ENCODE measurements at places on chromosomes 7 and 10. TPM values are rescaled to one million over a fixed set of nuclear protein-coding genes. Genes with fewer than 3 reads are reported as not detected.

The TMEM225B gene
- total RNA-seq: 2.6 TPM

GRCh38 chr10:43305876-43306275 is 39.0 kb upstream of the RASGEF1A start:
- H3K27me3 ChIP-seq: peaks cover 2% of the 10 kb centered on the region
- H3K4me1 ChIP-seq: no peaks in the 10 kb centered on the region
- no peak overlapping the region for H3K4me3 ChIP-seq
- DNase-seq: no peak
- H3K27ac ChIP-seq: no peak overlapping the region

- DNase-seq: no peak
- H3K4me1 ChIP-seq: no peaks in the 10 kb centered on the region
- H3K4me3 ChIP-seq: no peak overlapping the region
- no peaks in the 10 kb centered on the region for H3K27me3 ChIP-seq
Observed at GRCh38 chr10:24873281-24873683, 79.1 kb downstream of the PRTFDC1 start.

DNA sequence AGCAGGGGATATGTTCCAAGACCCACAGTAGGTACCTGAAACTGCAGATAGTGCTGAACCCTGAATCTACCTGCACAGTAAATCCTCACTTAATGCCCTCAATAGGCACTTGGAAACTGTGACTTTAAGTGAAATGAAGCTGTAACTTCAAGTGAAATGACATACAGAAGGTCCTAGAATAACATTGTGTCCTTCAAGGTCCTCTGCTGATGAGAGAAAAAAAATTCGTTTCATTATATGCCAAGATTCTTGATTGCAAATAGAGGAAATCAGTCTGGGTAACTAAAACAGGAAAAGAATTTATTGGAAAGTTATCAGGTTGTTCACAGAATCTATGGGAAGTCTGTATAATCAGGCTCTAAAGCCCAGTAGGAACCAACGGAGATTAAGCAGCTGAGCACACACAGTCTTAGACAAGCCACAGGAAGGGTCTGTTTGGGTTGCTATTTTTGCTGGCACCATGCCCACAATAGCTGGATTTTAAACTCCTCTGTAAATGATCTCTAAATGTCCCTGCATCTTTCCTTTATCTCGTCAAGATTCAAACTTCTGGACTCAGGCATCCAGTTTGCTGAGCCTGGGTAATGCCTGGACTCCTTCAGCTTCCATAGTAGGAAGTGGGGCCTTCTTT is 57.5 kb downstream of the EXOC4 start:
- DNase-seq: peak; percentile 20
- H3K4me1 ChIP-seq: no peaks in the 10 kb centered on the region
- H3K27ac ChIP-seq: no peak overlapping the region
- peaks cover 2% of the 10 kb centered on the region for H3K36me3 ChIP-seq

DNA sequence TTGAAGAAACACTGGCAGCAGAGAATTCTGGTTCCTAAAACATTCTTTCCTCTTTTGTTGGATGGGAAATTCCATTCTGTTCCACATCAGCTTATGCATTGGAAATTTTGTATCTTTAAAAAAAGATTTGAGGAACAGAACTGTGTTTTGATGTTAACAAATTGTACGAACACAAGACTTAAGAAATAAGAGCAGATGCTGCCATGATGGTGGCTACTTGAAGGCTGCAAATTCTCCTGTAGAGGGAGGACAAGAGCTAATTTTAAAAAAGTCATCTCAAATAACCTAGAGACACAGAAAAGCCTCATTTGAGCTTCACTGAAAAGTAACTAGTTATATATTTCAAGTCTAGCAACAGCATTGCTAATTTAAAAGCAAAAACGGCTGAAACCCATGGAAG is 29.8 kb downstream of the NDUFB2 start:
- H3K27ac ChIP-seq: no peak overlapping the region
- peaks cover 9% of the 10 kb centered on the region for H3K4me1 ChIP-seq
- H3K4me3 ChIP-seq: no peak overlapping the region
- peak; percentile 52 for DNase-seq
- no peaks in the 10 kb centered on the region for H3K27me3 ChIP-seq
- peaks cover 2% of the 10 kb centered on the region for H3K36me3 ChIP-seq

The AUTS2 gene
- total RNA-seq: 33.8 TPM

Measured in kidney (tissue), 22 donors.